ENCODE measurements at places on chromosomes 7 and 10. TPM values are rescaled to one million over a fixed set of nuclear protein-coding genes. Genes with fewer than 3 reads are reported as not detected.

- DNase-seq, result no peak
Measured at GRCh38 chr10:106537866-106538265, 626.6 kb downstream of the SORCS1 start.

- DNase-seq, result no peak
Measured at GRCh38 chr7:64832136-64832535, 37.9 kb downstream of the ZNF138 start.

DNA sequence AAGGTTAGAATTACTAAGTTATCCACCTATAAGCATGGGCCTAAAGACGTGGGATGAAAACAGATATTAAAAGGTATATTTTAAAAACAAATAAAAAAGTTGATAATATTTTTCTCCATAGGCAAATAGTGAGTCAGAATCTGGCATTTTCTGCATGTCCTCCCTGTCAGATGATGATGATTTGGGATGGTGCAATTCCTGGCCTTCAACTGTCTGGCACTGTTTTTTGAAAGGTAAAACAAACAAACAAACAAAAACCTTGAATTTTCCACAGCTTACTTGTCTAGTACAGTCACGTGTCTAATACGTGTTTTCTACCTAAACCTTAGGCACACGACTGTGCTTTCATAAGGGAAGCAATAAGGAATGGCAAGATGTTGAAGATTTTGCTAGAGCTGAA is 17.4 kb downstream of the HBP1 start:
- no peak for DNase-seq

- DNase-seq, result no peak
Measured at GRCh38 chr10:11154333-11154732, 136.7 kb downstream of the CELF2 start.

- no peak for DNase-seq
Measured at GRCh38 chr7:73741600-73741999, 3.0 kb upstream of the ABHD11 start.

GRCh38 chr7:103613655-103614642 is 167.9 kb upstream of the SLC26A5 start:
- no peak for DNase-seq

- no peak for DNase-seq
Measured at GRCh38 chr10:127999297-128000129, 92.6 kb downstream of the PTPRE start.

DNA sequence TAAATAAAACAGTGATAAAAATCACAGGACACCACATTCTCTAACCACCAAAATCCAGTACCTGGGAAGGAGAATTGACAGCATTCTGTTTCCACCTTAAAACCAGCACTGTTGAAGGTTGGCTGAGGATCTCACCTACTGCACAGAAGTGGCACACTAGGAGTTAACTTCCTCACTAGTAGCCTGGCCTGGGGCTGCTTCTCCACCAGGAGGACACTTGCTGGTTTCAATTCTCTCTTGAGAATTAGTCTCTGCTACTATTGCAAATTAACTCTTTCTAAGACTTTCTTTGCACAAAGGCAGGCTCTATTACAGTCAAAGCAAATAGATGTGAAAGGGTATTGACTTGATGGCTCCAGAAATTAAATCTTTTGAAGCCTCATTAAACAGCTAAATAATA is 2.3 kb upstream of the CTTNBP2 start:
- no peak for DNase-seq

The MAP3K8 gene
- total RNA-seq, result 5.0 TPM

Data from lung microvascular endothelial cell (primary cell).